ENCODE measurements at places on chromosomes 3 and 15.

- no peak for DNase-seq
Observed at GRCh38 chr15:51155891-51156290, 61.2 kb upstream of the TNFAIP8L3 start.

GRCh38 chr3:188510366-188510765, 356.4 kb downstream of the LPP start:
- peak; percentile 85 for DNase-seq

DNA sequence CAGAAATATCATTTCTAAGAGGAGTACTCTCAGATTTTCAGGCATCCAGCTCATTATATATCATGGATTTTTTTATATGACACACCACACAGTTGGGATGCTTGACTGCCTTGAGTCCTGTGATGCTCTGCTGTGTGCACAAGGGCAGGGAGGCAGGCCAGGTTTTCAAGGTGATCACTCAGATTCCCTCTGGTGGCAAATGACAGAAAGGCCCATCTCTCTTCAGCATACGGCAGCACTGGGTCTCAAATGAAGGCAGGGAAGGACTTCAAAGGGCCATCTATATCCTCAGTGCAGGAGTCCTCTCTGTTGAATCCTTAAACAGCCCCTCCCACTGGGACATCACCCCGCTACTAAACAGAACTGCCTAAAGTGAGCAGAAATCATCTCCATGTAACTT, 54.8 kb upstream of the MYO5C start:
- no peak for DNase-seq

GRCh38 chr3:176961916-176962315, 235.4 kb downstream of the TBL1XR1 start:
- DNase-seq = peak; percentile 66

GRCh38 chr3:98977520-98977919, 76.0 kb upstream of the DCBLD2 start:
- DNase-seq = peak; percentile 80

GRCh38 chr3:49500732-49501609, 30.9 kb downstream of the DAG1 start:
- peak; percentile 95 for DNase-seq

- DNase-seq = no peak
Observed at GRCh38 chr3:43468133-43468532, 153.7 kb downstream of the ANO10 start.

GRCh38 chr3:138867996-138868395, 33.3 kb upstream of the PIK3CB start:
- DNase-seq = no peak

DNA sequence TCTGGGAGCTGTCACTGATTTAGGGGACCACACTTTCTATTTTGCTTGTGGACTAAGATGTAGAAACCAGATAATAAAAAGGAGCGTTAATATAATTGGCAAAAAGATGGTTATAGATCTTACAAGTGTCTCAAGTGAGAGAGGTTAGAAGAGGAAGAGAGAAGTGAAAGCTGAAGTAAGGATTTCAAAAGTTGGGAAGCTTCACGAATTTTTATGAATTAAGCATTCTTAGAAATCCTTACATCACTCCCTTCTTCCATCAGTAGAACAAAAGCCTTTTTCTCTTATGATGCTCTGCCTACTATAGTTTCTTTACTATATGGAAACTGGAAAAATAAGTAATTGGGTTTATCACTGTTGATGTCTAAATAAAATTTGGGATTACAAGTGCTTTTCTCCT, 146.5 kb downstream of the FNDC3B start:
- DNase-seq = no peak

DNA sequence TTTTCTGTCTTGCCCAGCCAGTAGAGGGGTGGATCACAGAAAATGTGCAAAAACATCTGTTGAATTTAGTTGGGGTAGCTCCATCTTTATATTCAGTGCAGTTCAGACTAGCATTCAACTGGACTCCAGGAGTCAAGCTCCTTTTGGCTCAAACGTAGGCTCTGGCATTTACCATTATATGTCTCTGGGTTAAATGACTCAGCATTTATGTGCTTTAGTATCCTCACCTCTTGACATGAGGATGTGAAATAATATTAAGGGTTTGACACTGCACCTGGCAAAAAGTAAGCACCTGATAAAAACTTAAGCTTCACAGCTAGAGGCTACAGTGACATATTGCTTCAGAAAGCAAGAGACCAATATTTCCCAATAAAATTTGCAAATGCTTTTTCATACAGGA, 14.8 kb downstream of the PRC1 start:
- no peak for DNase-seq

DNA sequence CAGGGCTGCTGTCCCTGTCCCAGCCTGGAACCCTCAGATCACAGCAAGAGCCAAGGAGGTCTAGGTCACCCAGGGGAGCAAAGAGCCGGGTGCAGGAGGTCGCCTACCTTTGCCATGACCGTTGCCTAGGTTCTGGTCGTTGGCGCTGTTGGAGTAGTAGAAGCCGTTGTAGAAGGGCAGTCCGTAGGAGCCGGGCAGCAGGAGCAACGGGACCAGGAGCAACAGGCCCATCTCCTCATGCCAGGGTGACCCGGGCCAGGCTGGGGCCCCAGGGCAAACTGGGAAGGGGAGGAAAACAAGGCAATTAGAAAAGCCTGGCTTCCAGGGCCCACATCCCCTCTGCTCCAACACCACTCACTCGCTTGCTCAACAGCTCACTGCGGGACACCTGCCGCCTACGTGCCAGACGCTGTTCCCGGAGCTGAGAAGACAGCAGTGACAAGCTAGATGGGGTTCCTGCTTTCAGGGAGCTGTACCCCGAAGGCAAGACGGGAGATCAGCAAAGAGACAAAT, 8.2 kb downstream of the HAPLN3 start:
- DNase-seq = no peak

GRCh38 chr15:36932070-36932469, 168.3 kb downstream of the MEIS2 start:
- DNase-seq = no peak

GRCh38 chr3:180390313-180390712, 211.7 kb upstream of the TTC14 start:
- no peak for DNase-seq

- peak; percentile 2 for DNase-seq
Observed at GRCh38 chr15:42203891-42204290, 4.2 kb downstream of the VPS39 start.

DNA sequence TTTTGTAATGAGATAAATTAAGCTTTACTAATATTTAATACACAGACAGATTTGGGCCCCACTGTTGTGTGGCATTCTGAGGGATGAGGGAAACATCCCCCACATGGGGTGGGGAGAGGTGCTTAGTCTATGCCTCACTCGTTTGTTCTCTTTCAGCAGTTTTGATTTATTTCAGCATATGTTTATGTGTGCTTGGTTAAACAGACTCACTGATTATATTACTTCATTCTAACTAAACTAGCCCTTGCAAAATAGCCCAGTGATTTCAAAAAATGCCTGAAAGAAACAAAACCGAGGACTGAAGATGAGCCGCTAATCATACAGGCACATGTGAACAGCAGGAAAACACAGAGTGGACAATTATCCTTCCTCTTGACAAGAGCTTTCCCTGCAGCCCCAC, 27.2 kb downstream of the TNFAIP8L3 start:
- no peak for DNase-seq

DNA sequence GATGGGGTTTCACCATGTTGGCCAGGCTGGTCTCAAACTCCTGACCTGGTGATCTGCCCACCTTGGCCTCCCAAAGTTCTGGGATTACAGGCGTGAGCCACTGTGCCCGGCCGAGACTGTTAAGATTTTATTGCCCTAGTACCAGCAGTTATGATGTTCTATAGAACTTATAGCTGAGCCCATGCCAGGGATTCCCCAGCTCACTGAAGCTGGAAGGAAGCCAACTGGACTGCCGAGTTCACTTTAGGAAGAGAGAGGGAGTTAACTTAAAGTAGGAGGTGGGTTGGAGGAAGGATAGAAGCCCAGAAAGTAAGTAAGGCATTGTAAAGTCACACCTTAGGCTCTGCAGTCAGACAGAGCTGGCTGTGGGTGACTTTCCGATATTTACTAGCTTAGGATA, 101.1 kb upstream of the BOC start:
- DNase-seq = peak; percentile 49

- DNase-seq = no peak
Observed at GRCh38 chr3:96175500-96175899, 638.9 kb upstream of the EPHA6 start.

GRCh38 chr3:125334675-125335560, 40.2 kb downstream of the ZNF148 start:
- DNase-seq = no peak

GRCh38 chr3:99542767-99543518, 95.5 kb upstream of the COL8A1 start:
- DNase-seq = no peak

- no peak for DNase-seq
Observed at GRCh38 chr15:101510212-101511197, 21.0 kb upstream of the PCSK6 start.

DNA sequence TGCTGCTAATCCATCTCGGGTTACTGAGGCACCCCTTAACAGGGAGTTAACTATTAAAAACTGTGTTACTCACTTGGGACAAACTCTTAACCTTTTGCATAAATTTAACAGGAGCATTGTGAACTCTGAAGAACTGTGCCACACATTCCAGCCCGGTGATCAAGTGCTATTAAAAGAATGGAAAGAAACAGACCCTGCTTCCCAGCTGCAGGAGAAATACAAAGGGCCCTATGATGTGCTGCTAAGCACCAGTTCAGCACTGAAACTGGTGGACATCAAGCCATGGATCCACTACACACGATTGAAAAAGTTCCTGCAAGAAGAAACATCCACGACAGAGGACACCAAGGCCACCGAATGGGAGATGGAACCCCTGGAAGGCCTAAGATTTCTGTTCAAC, 114.7 kb upstream of the PLCL2 start:
- peak; percentile 23 for DNase-seq

GRCh38 chr3:15979495-15979894, 181.7 kb upstream of the ANKRD28 start:
- DNase-seq = peak; percentile 10

DNA sequence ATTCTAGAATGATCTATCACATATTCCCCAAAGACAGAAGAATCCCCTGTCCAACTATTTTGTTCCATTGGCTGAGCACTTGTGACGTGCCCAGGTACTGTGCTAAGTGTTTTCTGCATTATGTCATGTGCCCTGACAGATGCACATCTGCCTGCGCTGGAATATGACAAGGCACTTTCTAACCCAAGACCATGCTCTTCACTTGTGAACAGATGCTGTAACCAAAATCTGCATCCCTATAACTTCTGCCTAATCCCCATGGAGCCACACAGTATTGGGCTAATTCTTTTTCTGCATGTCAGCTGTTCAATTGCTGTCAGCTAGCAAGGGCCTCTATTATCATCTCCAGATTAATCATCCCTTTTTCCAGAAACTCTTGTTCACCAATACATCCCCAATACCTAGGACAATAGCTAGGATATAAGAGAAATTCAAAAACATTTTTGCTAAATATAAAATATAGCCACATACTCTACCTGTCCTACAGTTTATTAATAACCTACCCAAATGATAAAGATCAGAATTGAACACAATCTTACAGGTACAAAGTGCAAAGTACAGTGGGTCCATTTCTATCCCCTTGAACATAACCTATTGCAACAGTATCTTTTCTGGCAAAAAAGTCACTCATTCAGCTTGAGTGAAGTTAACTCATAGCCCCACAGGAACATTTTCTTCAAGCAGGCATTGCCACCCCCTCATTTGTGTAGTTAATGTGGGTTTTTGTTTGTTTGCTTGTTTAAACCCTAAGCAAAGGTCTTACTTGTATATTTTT, 109.4 kb upstream of the LRRN1 start:
- DNase-seq = no peak

GRCh38 chr3:197520311-197521276, 35.2 kb downstream of the BDH1 start:
- DNase-seq = peak; percentile 62

DNA sequence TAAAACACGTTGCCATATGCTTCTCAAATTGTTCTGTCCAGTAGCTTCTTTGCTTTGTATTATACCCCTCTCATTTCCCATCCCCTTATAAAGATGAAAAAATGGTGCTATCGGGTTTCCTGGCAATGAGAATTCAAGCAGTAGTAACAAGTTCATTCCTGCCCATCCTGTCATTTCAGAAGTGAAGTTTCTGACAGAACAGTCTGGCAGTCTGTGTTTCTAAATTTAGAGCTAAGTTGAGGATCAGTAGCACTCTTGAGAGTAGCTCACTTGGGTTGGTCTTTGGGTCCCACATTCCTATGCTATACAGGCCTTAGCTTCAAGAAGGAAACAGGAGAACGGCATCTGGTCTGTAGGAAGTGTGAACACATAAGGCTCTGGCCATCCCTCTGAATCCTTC, 134.6 kb downstream of the GHSR start:
- DNase-seq = no peak

- no peak for DNase-seq
Observed at GRCh38 chr15:71757741-71758530, 52.4 kb upstream of the NR2E3 start.

GRCh38 chr3:194130807-194131589, 5.0 kb upstream of the HES1 start:
- no peak for DNase-seq

DNA sequence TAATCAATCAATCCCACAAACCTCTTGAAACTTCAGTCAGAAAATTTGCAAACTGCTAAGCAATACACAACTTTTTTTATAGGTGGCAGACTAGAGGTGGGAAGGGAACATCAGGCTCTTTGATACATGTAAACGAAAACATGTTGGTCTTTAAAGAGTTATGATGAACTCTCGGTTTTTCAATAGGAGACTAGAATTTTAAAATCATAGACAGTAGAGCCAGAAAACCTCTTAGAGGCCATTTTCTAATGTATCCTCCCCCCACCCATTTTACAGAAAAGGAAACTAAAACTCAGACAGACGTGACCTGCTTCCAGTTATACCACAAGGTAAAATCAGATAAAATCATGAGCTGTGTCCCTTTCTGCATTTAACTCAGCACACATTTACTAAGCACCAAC, 179.1 kb upstream of the LPP start:
- DNase-seq = no peak

GRCh38 chr15:83913034-83913632, 259.2 kb downstream of the ADAMTSL3 start:
- DNase-seq = no peak

GRCh38 chr3:74631351-74632140, 17.1 kb upstream of the CNTN3 start:
- peak; percentile 77 for DNase-seq
